ENCODE measurements at places on chromosomes 13 and 19. TPM values are rescaled to one million over a fixed set of nuclear protein-coding genes. Genes with fewer than 3 reads are reported as not detected.

DNA sequence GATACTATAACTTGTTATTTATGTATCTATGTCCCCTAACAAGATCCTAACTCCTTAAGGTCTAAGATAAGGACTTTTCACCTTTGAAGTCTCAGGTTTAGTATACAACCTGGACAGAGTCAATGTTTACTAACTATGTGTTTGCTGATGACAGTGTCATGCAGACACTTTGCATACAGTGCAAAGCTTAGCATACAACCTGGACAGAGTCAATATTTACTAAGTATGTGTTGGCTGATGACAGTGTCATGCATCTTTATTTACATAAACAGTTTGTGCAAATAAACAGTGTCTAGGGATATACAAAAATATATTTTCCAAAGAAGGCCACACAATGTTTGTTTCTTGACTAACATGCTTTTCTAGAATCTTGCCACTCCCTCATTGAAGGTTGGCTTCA lies 34.7 kb downstream of the DCT start:
- DNase-seq = no peak

- DNase-seq = no peak
Observed at GRCh38 chr19:28883241-28883693, 329.7 kb downstream of the UQCRFS1 start.

GRCh38 chr19:13299838-13300237 lies 149.6 kb downstream of the IER2 start:
- DNase-seq = no peak

GRCh38 chr19:42989851-42990250 lies 36.4 kb downstream of the PSG11 start:
- no peak for DNase-seq

- DNase-seq = no peak
Observed at GRCh38 chr13:33932769-33933406, 114.9 kb downstream of the RFC3 start.

DNA sequence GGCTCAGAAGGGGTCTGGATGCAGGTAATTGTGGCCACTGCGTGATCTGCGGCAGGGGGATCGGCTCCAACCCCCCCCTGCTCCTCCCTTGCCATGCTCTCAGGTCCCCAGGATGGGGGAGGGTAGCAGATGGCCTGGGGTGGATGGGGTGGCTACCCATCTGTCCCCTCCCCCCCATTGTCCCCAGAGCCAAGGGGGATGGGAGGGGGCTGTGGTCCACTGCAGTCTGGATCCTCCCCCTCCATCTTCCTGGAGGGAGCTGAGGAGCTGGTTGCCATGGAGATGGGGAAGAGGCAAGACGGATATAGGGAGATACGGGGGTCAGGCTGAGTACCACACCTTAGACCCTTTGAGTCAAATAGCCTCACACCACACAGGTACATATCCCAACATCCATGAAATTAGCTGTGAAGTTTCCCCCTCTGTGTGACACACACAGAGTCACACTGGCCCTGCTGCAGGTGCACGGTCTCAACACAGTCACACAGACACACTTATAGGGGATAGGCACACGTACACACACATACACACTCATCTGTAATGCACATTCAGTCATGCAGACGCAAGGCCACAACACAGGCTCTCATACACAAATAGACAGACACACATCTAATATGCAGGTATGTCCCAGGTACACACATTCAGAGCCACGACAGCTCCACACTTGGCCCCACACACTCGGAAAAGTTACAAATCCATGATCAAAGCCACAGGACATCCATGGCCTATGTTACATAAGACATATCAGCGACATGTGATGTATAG lies 1.8 kb upstream of the NOVA2 start:
- no peak for DNase-seq

DNA sequence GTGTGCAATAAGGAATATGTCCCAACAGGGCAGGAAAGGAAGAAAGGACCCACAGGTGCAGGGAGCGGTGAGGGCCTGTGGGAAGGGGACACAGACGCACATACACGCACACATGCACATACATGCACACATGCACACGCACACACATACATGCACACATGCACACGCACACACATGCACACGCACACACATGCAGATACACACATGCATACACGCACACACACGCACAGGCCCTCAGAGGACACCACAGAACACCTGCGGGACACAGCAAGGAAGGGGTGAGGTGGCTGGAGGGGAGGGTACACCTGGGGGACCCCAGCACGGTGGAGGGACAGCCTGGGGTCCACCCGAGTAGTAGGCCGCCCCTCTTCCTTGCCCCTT lies 12.9 kb downstream of the PIP5K1C start:
- DNase-seq = no peak

DNA sequence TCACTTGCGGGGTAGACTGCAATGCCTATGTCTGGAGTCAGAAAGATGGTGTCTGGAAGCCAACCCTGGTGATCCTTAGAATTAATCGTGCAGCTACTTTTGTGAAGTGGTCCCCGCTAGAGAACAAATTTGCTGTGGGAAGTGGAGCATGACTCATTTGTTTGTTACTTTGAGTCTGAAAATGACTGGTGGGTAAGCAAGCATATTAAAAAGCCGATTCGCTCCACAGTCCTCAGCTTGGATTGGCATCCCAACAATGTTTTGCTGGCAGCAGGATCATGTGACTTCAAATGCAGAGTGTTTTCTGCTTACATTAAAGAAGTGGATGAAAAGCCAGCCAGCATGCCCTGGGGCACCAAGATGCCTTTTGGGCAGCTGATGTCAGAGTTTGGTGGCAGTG lies 9.5 kb upstream of the ERVV-1 start:
- DNase-seq = no peak

DNA sequence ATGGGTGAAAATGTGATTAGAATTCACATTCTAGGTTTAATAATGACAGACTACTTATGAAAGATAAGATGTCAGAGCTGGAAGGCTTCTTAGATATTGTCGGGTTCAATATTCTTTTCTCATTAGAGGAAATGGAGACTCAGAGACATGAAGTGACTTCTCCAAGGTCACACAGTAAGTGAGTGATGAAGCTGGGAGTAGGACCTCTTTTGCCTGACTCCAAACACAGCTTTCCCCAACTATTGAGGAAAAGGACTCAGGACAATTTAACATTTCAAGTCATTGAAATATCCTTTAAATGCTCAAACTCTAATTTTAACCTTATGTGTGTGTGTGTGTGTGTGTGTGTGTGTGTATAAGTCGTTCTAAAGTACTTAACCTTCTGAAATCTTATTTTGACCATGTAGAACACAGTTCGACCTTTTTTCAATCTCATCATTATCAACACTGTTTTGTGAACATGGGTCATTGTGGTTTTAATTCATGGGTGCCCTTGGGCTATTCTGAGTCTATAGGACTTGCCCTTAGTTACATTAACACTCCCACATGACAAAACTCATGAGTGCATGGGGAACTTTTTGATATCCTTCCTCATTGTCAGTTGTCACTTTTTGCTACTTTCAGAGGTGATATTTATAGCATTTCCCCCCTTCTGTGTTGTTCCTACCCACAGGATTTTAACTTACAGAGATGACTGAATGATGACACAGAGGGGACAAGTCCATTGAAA lies 53.0 kb downstream of the LRCH1 start:
- DNase-seq = no peak

DNA sequence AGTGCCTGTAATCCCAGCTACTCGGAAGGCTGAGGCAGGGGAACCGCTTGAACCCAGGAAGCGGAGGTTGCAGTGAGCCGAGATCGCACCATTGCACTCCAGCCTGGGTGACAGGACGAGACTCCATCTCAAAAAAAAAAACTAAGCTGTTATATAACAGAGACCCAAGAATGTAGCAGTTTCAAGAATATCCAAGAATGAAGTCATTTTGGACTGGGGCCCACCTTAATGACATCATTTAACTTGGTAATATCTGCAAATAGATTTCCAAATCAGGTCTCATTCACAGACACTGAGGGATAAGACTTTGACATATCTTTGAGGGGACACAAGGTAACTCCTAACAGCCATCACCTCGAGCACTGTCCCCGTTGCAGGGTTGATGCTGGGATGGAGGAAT lies 36.5 kb upstream of the MRI1 start:
- no peak for DNase-seq

- DNase-seq = no peak
Observed at GRCh38 chr13:62280590-62280989, 864.9 kb upstream of the PCDH20 start.

DNA sequence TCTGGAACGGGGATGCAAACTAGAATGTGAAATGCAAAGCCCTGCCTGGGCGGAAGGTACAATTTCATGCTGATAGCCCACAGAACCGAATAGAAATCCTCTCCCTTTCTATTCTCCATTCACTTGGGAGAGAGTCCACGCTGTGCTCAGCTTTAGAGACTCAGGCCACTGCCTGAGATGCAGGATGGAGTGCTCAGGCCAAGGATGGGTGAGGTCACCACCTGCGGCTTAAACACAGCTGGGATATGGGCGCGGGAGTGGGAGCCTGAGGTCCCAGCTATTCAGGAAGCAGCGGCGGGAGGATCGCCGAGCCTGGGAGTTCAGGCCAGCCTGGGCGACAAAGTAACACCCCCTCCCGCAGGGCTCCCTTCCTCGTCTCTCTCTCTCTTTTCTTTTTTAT lies 446 bp upstream of the ZNF83 start:
- DNase-seq = no peak

DNA sequence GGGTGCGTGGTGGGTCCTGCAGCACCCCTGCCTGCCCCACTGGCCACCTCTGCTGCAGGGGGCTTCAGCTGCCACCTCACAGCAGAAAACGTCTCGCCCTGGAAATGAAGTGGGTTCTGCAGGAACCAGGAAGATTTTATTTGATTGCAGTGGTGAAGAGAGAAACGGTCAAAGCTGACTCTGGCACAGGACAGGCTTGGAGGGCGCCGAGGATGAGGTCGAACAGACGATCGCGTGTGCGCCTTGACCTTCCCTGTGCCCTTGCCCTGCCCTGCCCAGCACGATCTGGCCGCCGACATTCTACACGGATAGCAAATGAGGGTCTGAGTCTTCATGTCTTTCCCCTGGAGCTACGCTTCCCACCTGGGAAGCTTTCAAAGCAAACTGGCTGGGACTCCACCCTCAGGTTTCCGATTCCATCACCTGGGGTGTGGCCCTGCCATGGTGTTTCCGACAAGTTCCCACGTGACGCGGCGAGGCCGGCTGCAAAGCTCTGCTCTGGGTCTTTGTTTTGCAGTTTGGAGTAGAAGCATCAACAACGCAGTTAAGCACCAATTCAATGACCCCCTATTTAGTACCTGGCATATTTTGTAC lies 50.3 kb upstream of the TUBGCP3 start:
- no peak for DNase-seq

The ZFP14 gene
- polyA plus RNA-seq = 13.3 TPM

The TSKS gene
- 0.14 TPM for polyA plus RNA-seq

The NDUFA7 gene
- 69.9 TPM for polyA plus RNA-seq

The PCDH8 gene
- 0.09 TPM for polyA plus RNA-seq

Data from left renal cortex interstitium (tissue), 4 donors.